ENCODE measurements at places on chromosomes 5 and 9. TPM values are rescaled to one million over a fixed set of nuclear protein-coding genes. Genes with fewer than 3 reads are reported as not detected.

INSL4 gene
- total RNA-seq, result not detected

PCDHB12 gene
- total RNA-seq, result not detected

GPR150 gene
- 0.60 TPM for total RNA-seq

ELL2 gene
- 93.5 TPM for total RNA-seq

MRRF gene
- total RNA-seq, result 18.4 TPM

PRRX2 gene
- total RNA-seq, result not detected

C5orf58 gene
- total RNA-seq, result not detected

GFI1B gene
- total RNA-seq, result 0.58 TPM

Data from CD4-positive, alpha-beta T cell (primary cell).